ENCODE measurements at places on chromosomes 12 and 14.
A peak's percentile ranks its signal among the peaks of the same experiment; 100 is the strongest.

GRCh38 chr14:95964901-95965300 lies 74.3 kb upstream of the C14orf132 start:
- no peak for DNase-seq

- DNase-seq: no peak
Observed at GRCh38 chr12:47383942-47384341, 304.2 kb upstream of the AMIGO2 start.

DNA sequence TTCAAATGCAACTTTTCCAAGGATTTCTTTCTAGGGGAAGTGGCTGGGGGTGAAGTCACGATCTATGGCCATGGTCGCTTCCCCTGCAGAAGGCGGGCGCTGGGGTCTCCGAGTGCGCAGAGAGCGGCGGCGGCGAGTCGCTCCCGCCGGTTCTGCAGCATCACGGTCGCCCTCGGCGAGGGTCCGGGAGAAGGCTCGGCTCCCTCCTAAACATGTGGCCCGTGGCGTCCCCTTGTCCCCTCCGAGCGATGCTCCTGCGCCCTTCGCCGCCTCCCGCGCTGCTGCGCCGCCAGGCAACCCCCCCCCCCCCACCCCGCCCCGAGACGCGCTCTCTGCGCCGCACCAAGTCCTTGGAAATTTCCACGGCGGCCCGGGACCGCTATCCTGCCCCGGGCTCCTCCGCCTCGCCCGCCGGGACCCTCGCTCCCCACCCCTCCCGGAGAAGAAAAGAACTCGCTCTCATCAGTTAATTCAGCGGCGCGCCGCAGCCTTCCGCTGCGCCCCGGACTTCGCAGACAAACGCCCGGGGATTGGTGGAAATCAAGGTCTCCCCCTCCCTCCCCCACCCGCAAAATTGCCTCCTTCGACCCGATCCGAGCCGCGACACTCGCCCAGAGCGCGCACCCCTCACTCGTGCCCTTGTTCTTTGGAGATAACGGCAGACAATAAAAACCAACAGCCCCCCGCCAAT lies at the start of gene ST8SIA1:
TSS of gene ST8SIA1 (minus strand) at position 298 of the 691 bp plus-strand sequence. CDS start 475 bp downstream, outside the sequence.
- peak; percentile 55 for DNase-seq

- no peak for DNase-seq
Observed at GRCh38 chr14:91920526-91920925, 27.0 kb downstream of the FBLN5 start.

DNA sequence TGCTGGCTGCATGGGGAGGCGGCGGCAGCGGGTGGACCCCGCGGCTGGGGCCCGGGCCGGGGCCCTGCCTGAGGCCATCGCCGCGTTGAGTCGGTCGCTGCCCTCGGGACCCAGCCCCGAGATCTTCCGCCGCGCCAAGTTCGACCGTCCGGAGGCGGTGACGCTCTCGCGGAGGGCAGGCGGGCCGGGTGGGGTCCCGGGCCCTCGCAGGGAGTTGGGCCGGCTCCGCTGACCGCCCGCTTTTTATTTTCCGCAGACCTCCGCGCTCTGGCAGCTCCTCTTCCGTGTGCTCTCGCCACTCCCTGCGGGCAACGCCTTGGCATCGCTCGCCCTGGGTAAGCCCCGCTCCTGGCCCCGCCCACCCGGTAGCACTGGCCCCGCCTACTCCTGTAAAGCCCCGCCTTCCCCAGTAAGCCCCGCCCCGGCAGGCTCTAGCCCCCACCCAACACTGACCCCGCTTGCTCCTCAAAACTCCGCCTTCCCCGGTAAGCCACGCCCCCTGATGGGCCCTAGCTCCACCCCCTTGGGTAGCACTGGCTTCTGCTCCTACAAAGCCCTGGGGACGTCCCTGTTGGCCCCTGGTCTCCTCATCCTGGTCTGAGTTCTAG lies 424 bp downstream of the TEDC1 start:
- DNase-seq: peak; percentile 62

DNA sequence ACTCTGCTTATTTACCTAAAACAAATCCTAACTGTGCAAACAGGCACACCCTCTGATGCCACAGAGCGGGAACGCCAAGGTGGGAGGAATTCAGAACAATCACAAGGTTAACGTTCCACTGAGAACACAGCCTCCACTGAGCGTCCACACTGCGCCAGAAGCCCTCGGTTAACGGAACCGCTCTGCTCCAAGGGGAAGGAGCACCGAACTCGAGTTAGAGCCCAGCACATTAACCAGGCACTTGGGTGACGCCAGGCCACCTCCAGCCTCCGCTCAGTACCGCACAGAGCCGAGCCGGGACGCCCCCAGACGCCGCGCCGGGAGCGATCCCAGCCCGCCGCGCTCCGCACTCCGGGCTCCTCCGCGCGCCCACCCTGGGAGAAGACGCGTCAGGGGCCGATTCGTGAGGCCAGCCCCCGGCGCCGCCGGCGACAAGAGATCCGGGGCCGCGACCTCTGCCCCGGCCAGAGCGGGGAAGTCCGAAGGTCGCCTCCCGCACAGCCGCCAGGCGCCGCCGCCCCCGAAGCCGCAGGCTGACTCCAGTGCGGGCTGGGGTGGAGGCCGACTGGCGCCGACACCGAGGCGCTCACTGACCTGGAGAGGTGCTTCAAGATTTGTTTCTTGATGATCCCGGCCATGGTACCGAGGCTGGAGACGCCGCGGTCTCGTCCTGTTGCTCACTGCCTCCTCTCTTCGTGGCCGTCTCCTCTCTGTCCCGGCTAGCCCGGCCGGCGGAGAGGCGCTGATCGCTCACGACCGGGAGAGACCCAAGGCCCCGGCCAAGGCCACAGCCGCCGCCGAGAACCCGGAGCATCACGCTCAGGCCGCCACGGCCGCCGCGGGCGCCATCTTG lies 450 bp downstream of the BLTP3B start:
- DNase-seq: peak; percentile 17

DNA sequence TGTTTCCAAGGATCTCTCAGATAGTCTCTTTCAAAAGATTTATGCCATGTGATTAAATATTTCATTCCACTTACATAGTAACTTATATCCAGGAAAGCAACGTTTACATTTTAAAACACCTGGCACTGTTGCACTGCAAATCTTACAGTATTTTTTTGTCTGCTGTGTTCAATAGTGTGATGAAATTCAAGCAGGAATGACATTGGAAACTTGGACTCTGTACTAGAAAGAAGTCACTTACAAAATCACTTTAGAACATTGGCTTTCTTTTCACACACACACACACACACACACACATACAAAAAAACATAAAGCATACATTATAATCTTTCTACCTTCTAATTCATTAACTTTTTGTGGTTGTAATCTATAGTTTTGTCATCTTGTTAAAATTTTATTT lies 66.2 kb upstream of the USP15 start:
- no peak for DNase-seq
